ENCODE measurements at places on chromosomes 1 and 21. TPM values are rescaled to one million over a fixed set of nuclear protein-coding genes. Genes with fewer than 3 reads are reported as not detected.

DNA sequence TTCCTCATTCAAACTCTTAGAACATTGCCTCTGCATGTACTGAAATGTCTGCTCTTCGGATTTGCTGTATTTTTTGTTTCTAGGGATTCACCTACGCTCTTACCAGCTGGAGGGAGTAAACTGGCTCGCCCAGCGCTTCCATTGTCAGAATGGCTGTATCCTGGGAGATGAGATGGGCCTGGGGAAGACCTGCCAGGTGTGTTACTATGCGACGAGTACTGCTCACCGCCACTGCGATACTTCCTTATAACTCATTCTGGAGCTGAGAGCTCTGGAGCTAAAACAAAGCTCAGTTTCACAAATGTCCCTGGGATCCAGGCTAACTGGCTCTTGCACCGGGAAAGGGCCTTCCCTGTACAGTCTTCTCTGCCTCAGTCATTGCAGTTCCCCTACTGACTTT, 10.1 kb downstream of the CHD1L start:
- no peak overlapping the region for H3K27ac ChIP-seq
- DNase-seq: no peak
- H3K27me3 ChIP-seq: no peaks in the 10 kb centered on the region
- H3K4me3 ChIP-seq: no peak overlapping the region
- H3K36me3 ChIP-seq: peaks cover 18% of the 10 kb centered on the region

DNA sequence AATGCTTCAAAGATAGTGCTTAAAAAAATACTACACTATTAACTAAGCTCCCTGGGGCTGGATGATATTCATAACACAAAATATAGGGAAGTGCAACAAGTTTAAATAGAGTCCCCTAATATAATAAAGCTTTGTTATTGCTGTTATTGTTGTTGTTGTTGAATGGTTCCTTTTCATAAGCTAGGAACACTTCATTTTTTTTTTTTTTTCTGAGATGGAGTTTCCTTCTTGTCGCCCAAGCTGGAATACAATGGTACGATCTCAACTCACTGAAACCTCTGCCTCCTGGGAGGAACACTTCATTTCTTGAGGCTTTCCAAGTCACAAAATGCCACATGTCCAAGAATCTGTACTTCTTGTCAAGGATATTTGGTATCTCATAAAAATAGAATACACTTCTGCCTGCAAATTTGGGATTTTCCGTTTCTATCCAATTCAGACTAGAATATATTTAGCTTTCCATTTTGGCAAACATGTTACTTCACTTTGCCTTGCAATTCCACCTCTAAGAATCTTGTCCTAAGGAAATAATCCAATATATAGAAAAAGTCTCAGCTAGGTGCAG, 21.1 kb downstream of the WDR47 start:
- H3K27ac ChIP-seq: no peak overlapping the region
- peaks cover 28% of the 10 kb centered on the region for H3K36me3 ChIP-seq
- no peak overlapping the region for H3K4me3 ChIP-seq
- H3K4me1 ChIP-seq: no peaks in the 10 kb centered on the region
- no peaks in the 10 kb centered on the region for H3K27me3 ChIP-seq

DNA sequence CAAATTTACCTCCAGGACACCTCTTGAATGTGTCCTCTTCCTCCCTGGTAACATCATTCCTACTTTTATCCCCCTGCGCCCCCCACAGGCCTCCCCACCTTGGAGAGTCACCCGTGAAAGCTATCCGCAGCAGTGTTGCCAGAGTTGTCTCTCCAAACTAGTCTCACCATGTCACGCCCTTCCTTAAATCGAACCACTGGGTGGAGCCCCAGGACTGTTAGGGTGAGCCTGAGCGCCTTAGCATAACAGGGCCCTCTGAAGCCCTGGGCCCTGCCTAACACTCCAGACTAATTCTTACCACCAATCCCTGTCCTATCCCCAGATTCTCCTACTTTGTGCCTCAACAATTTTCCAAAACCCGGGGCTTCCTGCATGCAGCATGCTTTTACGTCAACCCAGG, 35.0 kb downstream of the HSD3B2 start:
- H3K36me3 ChIP-seq: no peaks in the 10 kb centered on the region
- DNase-seq: no peak
- peaks cover 2% of the 10 kb centered on the region for H3K27me3 ChIP-seq
- no peak overlapping the region for H3K4me3 ChIP-seq

DNA sequence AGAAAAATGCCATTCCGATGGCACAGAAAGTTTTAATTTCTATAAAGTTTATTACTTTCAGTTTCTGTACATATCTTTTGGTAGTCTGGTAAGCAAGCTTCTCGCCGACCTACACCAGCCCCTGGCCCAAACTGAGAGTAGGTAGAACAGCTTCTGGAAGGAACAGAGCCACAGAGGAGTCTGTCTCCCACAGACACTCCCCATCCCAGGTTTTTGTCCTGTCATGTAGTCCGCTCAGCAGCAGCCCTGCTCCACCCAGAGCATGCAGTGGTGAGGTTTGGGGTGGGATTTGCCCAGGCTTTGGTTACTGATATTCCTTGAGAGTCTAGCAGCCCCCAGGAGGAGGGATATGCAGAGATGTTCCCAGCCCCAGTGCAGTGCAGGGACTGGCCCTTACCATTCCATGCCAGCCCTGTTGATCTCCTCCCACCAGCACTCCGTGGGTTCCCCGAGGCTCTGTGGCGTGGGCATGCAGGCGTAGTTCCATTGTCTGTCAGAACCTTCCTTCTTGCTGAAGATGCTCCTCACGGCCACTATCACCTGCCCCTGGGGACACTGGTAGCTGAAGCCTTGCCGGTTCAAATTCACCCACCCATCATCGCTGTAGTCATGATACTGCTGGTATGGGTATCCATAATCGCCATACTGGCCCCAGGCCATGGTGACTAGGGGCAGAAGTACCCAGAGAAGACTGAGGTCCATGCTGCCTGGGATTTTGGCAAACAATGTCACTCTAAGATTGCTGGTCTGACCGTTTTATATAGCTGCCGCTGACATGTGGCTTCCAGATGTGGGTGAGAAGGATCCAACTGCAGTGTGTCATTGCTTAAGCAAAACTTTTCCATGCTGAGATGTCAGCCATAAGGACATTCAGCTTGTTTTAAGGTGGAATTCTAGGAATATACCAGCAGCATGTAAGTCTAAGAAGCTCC, at the start of gene DPT:
TSS of gene DPT (minus strand) at position 734 of the 932 bp plus-strand sequence. CDS start at position 702, 32 bp downstream.
- H3K36me3 ChIP-seq: no peaks in the 10 kb centered on the region
- no peaks in the 10 kb centered on the region for H3K27me3 ChIP-seq
- H3K4me1 ChIP-seq: peaks cover 11% of the 10 kb centered on the region

DNA sequence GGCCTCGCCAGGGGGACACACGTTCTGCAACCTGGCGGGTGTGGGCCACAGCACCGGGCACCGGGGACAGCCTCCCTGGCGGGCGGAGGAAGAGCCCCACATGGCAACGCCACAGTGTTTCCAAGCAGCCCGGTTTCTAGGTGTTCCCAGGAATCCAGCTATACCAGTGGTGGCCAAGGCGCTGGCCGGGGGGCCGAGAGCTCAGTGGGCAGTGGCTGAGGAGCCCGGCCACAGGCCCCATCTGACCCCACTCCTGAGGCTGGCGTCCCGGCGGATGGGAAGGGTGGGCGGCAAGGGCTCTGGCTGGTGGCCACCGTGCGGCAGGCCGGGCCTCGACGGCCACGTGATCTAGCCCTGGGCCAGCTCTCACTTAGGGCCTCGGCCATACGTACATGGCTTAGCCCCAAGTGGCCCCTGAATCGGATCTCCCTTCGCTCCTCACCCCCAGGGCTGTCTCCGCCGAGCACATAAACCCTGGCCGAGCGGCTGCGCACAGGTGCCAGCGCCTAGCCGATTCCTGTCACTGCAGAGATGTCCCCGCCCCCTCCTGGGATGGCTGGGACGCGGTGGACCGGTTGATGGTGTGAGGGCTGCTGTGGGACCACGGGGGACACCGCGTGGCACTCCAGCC, 68.7 kb downstream of the MORN1 start:
- no peak for DNase-seq
- H3K4me3 ChIP-seq: peak overlapping the region; percentile 36
- peaks cover 6% of the 10 kb centered on the region for H3K27me3 ChIP-seq
- no peaks in the 10 kb centered on the region for H3K36me3 ChIP-seq
- H3K4me1 ChIP-seq: peaks cover 48% of the 10 kb centered on the region
- H3K27ac ChIP-seq: peak overlapping the region; percentile 99

DNA sequence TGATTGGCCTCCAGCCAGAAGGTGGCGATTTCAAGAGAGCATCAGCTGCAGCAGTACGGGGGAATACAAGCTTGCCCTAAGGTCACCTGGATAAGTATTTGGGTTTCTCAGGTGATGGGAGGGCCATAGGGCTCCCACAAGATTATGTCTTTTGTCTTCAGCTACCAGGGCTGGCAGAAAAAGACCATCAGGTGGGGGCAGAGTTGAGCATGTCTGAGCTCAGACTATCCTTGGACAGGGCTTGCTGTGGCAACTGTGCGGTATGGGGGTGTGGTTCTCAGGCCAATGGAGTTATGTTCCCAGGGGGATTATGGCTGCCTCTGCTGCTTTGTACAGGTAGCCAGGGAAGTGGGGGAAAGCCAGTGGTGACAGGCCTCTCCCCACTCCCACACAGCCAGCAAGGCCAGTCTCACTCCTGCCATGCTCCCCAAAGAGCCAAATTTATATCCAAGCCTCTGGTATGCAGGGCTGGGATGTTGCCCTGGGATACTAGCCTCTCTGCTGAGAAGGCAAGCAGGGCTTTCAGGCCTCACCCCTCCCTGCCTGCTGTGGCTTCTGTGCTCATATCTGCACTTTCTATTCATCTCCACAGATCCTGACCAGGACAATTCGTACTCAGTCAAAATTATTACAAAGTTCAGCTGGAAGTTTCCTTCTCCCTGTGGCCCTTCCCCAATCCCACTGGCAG, 26.6 kb upstream of the CD84 start:
- no peak overlapping the region for H3K27ac ChIP-seq
- DNase-seq: no peak
- H3K27me3 ChIP-seq: peaks cover 18% of the 10 kb centered on the region
- no peaks in the 10 kb centered on the region for H3K36me3 ChIP-seq

- H3K27me3 ChIP-seq: no peaks in the 10 kb centered on the region
- no peak overlapping the region for H3K27ac ChIP-seq
- H3K4me3 ChIP-seq: no peak overlapping the region
- H3K4me1 ChIP-seq: no peaks in the 10 kb centered on the region
Measured at GRCh38 chr1:93801471-93801870, 77.5 kb downstream of the DNTTIP2 start.

DNA sequence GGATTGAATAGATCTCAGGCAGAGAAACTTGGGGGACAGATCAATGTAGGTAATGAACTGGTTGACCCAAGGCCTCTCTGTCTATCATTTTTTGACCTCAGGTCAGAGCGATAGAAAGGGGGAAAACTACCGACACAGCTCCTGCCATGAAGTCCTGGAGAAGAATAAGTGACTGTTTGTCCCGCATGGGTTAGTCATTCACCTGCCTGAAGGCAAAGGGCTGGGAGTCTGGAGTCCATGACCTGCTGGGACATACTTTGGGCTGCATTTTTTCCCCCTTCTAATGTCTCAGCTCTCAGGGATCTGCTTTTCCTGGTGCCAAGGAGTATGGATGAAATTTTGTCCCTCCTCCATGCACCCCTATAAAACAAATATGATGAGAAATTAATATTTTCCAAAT, 1.6 kb upstream of the ROR1 start:
- DNase-seq: no peak
- peaks cover 43% of the 10 kb centered on the region for H3K4me1 ChIP-seq
- H3K4me3 ChIP-seq: peak overlapping the region; percentile 5
- no peak overlapping the region for H3K27ac ChIP-seq
- H3K27me3 ChIP-seq: no peaks in the 10 kb centered on the region

DNA sequence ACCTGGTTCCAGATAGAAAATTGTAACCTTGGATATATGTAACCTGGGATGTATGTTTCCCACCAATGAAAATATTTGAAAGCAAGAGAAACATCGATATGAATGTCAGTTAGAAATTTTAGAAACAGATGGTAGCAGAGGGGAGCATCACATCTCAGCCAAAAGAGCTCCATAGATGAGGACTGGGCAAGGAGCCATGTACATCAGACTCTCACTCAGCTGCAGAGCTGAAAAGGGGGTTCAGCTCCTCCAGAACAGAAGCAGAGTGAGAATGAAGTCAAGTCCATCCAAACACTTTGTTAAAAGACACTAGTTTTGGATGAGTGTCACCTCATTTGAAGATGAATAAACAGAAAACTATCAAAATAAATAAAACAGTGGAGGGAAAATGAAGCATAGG, 202.4 kb downstream of the HMCN1 start:
- H3K27me3 ChIP-seq: no peaks in the 10 kb centered on the region
- H3K36me3 ChIP-seq: peaks cover 15% of the 10 kb centered on the region
- no peak overlapping the region for H3K4me3 ChIP-seq
- DNase-seq: no peak
- no peak overlapping the region for H3K27ac ChIP-seq

DNA sequence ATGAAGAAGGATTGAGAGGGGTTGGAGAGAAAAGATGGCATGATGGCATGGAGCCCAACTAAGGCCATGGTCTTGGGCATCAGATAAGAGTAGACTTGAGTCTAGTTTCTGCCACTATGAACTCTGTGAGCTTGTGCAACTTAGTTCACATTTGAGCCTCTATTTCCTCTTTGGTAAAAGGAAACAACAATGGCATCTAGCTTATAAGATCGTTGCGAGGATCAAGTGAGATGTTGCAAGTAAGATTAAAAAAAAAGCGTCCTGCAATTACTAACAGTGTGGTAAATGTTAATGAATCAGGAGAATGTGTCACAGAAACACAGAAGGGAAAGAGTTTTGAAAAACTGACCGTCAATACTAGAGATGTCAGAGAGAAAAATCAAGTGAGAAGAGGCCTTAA, 202.9 kb upstream of the FGGY start:
- H3K4me3 ChIP-seq: no peak overlapping the region
- no peak overlapping the region for H3K27ac ChIP-seq
- DNase-seq: no peak
- peaks cover 2% of the 10 kb centered on the region for H3K36me3 ChIP-seq
- peaks cover 8% of the 10 kb centered on the region for H3K4me1 ChIP-seq

DNA sequence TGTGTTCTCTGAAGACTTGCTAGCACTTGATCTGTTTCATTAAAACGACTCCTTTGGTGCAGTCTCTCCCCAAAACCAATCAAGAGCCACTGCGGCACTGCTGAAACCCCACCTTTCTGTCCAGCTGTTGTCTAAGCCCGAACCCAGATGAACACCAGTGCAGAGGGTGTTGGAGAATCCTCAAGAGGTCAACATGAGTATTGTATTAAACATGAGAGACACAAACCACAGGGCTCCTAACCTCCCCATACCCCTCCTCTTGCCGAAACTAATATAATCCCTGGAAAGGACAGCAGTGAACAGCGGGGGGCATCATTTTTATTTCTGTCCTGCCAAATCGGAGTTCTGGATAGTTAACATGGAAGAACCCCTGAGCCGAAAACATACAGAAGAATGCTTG, 333.9 kb downstream of the CAMTA1 start:
- H3K27me3 ChIP-seq: peaks cover 30% of the 10 kb centered on the region
- no peak for DNase-seq
- peaks cover 3% of the 10 kb centered on the region for H3K4me1 ChIP-seq
- H3K36me3 ChIP-seq: no peaks in the 10 kb centered on the region

Gene HTR6
- 0.11 TPM for total RNA-seq

Gene PTAFR
- 0.18 TPM for total RNA-seq

Gene DPYD
- total RNA-seq: 13.3 TPM

Gene DSCAM
- total RNA-seq: not detected

Gene S100A12
- not detected for total RNA-seq

Measured in mesothelial cell of epicardium (in vitro differentiated cells).